ENCODE measurements at places on chromosomes 5 and 9.

DNA sequence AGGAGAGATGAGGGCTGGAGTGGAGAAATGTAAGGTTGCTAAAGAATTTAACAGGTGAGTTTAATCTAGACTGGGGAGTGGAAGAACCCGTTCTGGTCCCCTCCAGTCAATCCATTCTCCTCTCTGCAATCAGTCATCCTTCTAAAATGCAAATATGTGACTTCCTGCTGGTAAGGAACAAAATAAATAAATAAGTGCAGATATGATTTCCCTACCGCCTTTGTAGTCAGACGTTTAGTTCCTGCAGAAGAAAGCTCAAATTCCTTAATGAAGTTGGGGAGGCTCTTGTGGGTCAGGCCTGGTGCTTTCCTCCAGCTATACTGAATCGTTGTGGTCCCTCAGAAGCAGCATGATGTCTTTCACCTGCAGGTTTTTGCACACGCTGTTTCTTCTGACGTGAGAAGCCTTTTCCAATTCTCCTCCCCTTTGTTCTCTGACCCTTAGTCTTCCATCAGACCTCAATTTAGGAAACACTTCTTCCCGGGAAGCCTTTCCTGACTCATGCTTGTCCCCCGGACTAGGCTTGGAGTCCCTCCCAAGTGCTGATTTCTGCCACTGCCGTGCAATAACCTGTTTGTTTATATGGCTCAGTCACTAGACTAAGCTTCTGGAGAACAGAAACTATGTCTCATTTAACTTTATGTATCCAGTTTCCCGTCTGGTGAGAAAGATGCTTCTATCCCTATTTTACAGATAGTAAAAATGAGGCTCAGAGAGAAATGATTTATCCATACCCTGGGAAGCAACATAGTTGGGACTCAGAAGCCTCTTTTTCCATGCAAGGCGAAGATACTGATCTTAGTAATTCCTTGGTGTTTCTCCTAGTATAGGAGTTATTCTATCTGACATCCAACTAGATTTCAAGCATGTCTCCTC lies 1.3 kb downstream of the ATP6V1G1 start:
- DNase-seq, result no peak

DNA sequence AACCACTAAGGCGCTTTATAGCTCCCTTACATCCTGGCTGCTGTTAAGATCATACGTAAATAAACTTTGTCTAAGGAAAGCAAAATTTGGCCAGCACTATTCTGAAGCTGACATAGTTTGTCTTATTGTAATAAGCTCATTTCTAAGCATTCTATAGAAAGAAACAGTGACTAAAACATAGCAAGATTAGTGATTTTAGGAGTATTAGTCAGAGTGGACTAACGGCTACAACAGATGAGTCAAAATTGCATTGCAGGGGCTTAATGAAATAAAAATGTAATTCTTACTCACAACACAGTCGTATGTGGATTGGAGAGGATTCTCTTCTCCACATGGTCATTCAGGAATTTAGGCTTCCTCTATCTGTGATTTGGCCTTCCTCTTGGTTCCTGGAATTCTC lies 347.6 kb downstream of the GADD45G start:
- DNase-seq, result no peak

DNA sequence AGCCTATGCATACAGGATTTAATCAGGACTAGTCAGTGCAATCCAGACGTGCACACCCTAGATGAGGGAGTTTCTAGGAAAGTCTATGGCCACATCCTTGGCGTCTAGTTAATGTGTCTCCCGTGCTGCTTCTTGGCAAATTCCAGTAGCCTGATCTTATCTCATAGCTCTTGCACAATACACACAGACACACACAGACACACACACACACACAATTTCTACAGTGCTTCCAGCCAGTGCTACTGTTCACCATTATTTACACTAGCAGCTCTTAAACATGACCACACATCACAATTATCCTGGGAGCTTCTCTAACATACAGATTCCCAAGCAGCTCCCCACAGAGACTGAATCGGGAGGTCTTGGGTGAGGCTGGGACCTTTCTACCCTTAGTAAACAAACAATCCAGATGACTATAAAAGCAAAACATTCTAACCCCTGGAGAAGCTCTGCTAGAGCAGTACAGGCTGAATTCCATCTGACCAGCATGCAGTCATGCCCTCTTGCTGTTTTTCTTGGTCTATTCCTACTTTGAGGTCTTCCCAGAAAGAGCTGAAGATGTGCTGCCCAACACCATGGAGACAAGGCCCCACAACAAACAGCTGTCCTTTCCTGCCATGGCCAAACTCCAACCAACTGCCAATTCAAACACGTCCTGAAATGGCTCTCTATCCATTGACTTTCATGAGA lies 236.6 kb downstream of the DEPDC1B start:
- DNase-seq, result peak; percentile 1

DNA sequence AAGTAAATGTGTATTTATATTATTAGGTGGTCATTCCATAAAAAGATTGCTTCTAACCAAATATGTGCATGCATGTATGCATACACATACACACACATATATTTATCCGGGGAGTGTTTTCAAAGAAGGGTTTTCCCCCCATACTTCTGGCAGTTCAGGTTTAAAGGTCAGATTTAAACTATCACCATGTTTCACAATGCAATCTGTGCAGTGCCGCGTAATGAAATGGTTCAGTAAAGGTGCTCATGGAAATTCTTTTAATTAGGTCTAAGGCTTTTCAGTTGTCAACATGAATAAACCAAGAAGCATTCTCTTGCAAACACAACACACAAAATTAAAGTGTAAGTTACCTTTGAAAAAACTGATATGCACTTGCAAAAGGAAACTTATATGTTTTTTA lies 211.0 kb downstream of the CRB2 start:
- no peak for DNase-seq

DNA sequence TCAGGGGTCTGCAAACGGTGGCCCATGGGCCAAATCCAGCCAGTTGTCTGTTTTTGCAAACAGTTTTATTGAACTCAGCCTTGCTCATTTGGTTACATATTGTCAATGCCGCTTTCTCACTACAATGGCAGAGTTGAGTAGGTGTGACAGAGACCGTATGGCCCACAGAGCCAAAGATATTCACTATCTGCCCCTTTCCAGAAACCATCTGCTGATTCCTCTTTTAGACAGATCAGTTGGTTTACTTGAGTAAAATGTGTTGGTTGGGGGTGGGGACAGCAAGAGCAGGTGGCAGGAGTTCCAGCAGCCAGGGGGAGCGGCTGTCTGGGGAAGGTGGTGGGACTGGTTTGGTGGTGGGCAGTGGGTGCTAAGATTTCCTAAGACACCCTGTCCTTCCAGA lies 54.8 kb downstream of the COL27A1 start:
- DNase-seq, result no peak

DNA sequence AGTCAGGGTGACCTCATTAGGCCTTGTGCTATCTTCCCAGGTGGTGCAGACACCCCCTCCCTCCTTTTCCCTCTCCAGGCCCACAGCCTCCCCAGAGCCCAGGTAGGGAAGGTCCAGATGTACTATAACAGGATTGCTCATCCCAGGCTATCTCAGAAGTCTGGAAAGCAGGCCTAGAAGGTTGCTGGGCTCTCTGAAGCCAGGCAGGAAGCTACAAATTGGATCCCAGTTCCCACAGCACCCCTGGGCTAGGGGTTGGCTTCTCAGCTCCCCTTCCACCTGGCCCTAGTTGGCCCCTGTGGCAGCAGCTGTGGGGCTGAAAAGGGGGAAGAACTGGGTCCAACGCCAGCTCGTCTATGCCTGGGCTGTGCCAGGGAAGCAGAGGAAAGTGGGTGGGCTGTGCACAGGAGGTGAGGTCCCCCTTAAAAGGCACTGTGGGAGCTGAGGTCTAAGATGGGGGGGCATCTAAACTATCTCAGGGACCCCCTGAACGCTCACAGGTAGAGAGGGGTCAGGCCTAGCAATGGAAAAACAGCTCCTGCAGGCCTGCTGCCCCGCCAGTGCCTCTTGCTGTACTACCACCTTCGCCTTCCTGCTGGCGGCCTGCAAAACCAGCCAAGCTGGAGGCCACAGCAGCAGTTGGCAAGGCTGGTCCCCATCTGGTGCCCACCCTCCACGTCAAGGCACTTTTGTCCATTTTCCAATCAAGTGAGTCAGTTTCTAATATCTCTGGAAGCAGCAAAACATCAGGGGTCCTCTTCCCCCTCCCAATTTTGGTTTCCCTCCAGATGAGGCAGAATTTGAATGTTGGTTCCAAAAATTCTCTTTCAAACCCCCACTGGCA lies 13.3 kb upstream of the PSMD5 start:
- DNase-seq, result no peak

DNA sequence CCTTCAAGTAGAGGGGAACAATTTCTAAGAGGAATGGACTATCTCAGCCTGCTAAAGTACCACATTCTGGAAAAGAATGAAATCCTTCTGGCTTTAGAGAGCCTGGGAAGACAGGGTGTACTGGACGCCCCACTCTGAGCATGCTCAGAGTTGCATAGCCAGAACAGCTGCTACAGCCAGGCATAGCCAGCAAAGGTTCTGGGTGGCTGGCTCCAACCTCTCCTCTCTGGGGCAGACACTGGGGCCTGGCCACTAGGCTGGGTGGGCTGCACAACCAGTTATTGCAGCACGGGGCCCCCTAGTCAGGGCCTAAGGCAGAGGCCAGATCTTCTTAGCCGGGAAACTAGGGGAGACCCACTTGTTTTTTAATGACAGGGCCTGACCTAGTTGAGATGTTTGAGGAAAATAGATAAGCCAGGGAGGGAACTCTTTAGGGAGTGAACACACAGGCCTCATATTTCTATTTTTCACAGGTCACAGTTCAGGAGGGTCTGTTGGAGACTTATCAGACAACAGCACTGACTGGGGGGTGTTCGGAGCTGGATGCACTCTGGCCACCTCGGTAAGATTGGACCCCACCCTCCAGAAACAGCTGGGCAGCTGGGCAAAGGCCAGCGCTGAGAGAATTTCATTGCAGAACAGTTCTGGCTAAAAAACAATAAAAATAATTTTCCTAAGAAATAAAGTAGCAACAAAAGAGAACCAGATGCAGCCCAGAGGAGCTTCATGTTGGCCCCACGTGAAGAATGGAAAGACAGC lies 142.9 kb downstream of the LPAR1 start:
- DNase-seq, result no peak

GRCh38 chr5:154654486-154655371 lies 100.4 kb upstream of the LARP1 start:
- no peak for DNase-seq

DNA sequence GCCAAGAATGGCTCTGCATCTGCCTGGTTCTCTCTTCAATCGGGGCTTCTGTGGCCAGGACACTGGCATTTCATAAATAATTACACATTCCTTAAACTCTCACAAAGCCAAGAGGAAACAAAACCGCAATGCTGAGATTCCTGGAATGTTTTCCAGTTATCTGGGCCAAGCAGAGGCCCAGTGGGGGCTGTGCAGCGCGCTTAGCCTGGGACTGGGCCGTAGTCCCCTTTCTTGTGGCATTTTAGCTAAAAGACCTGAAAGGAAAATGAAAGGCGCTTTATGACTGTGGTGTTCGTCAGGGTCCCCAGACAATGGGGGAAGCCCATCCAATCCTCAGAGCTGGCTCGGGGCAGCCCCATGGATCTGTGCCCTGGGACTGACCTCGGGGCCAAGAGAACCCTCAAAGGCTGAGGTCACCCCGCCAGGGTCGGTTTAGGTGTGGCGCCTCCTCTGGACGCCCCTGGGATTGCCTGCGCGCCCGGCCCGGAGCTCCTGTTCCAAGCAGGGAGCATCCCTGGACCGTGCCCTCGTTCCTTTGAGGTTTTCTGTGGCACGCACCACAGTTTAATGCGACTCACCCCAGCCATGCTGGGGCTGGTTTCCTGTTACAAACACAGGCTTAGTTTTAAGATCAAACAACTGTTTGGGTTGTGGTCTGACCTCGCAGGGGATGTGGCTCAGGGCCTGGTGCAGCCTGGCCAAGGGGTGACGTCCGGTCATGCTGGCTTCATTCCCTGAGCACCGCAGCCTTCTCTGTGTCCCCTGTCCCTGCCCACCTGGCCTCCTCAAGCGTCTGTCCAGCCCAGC lies 51.5 kb upstream of the NKD2 start:
- peak; percentile 65 for DNase-seq

DNA sequence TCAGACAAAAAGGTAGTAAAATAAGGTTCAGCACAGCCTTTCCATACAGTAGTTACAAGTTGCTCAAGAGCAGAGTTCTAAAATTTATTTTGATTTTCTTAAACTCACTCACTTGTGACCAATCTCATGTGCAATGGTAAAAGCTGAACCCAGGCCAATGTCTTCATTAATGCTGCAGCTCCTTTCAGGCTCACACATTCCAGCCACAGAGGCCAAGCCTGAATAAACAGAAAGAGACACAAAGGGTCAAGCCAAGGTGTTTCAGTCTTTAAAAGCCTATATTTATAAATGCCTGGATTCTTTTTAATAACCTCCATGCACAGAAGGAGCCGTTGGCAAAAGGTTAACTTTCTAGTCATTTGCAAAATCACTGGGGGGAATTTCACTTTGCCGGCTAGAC lies 152.5 kb downstream of the ADAMTS6 start:
- no peak for DNase-seq

- no peak for DNase-seq
These were observed 35.5 kb downstream of the EFNA5 start for GRCh38 chr5:107634981-107635848.

DNA sequence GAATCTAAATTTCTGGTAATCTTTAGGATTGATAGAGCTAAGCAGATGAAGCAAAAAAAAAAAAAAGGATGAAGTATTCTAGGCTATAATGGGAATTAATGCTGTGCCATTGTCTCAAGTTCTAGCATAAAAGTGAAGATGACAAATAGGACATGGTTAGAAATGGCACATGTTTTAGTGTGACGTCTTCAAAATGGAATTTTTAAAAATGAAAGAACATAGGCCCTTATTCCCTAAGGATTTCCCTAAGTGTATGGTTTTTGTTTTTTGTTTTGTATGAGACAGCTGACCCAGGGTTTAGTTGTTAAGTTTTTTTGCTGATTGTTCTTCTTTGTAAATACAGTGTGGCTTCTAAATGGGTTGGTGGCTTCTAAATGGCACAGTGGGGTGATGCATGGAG lies 7.1 kb downstream of the TLE4 start:
- no peak for DNase-seq

DNA sequence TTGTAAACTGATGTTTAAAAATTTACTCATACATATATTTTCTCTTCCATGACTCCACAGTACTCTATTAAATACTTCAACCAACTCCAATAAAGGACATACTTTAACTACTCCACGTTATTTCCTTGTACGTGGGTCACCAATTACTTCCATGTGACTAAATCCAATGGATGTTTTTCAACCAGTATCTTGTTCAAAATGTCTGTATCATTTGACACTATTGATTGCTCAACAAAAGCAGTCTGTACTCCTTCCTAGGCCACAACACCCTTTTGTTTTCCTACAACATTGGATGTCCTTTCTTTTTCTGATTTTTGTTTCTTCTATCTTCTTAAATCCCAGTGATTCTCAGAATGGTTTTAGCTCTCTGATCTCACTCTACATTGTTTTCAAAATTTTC lies 943.7 kb downstream of the EFNA5 start:
- DNase-seq, result no peak

- no peak for DNase-seq
These were observed 8.8 kb upstream of the TENT4A start for GRCh38 chr5:6704361-6704851.

DNA sequence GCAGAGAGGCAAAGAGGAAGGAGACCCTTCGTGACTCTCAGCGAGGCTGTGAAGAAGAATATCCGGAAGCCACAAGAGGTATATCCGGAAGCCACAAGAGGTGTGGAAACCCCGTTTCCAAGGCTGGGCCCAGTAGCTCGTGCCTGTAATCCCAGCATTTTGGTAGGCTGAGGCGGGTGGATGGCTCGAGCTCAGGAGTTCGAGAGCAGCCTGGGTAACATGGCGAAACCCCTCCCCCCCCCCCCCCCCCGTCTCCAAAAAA lies 612 bp upstream of the BBLN start:
- no peak for DNase-seq
